ENCODE measurements at places on chromosomes 11 and 22. TPM values are rescaled to one million over a fixed set of nuclear protein-coding genes. Genes with fewer than 3 reads are reported as not detected.

- no peak for DNase-seq
Measured at GRCh38 chr22:38523029-38523428, 16.9 kb upstream of the DDX17 start.

DNA sequence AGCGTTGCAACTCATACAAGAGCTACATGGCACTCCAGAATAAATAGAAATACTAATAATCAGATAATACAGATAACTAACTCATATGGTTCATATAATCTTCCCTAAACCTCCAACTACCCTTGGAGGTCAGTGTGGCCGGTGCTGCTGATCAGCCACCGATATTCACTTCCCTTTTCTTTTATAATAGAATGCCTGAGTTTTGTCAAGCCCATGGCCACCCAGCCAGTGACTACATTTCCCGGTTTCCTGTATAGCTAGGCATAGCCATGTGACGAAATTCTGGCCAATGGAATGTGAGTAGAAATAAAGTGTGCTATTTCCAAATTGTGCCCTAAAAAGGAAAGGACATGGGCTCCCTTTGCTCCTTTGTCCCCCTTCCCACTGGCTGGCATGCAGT lies 5.9 kb upstream of the CAT start:
- DNase-seq = no peak

Gene IGF2
- total RNA-seq = 0.77 TPM

Gene PRSS23
- total RNA-seq = not detected

DNA sequence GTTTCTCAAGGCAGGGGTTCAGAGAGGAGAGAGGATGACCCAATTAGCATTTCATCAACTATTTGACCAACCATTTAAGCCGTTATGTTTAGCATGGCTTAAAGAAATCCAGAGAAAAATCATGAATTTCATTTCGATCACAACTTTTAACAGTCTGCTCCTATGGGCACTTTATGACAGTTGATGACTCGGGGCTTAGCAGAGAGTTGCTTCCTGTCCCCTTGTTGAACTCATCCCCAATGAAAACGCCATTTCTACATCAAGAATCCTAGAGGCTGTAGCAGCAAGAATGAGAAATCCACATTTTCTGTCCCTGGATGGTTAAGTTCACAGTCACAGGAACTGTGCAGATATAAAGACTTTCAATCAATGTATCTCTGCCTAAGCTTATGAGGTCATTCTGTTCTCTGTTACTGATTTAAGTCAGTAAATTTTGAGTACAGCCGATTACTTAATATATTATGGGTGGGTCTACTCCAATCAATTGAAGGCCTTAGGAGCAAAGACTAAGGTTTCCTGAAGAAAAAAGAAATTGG lies 81.1 kb downstream of the BDNF start:
- no peak for DNase-seq

Gene PVALB
- 7.4 TPM for total RNA-seq

Gene LINC01488
- total RNA-seq = not detected

DNA sequence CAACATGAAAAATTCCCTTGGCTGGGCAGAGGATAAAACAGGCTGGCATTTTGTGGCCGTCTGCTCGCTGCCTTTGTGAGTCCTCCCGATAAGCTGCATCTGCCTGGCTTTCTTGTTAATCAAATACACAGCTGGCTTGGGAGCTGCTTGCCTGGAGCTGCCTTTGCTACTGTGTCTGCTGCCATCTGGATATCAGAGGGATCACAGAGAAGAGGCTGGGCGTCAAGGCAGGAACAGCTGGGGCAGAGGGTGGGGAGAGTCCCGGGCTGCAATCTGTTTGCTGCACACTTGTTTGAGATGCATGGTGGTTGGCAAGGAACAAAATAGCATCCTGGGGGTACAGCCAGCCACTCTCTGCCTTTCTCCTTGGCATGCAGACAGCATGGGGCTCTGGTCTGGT lies 36.0 kb downstream of the COMMD9 start:
- no peak for DNase-seq

DNA sequence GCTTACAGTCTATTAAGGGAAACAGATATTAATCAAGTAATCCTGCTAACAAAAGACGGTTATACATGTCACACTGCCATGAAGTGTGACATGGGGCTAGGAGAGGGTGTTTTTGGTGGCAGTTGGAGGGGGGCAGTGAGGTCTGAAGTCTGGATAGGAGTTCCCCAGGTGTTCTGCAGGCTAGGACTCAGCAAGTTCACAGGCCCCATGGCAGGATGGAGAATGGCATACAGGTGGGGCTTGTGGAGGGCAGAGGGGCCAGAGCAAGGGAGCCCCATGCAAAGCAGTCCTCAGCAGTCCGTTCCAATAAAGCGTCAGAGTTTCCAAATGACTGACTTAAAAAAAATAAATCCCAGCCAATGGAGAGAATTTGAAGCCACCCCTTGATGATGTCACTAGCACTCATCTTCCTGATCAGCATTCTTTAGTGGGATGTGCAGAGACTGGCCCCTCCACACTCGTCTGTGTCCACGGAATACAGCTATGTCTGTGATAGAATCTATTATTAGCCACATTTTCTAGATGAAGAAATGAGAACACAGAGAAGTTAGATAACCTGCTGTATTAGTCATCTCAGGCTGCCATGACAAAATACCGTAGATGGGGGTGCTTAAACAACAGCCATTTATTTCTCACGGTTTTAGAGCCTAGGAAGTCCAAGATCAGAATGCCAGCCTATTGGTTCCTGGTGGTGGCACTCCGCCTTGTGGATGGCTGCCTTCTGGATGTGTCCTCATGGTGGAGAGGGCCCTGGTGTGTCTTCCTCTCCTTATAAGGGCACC lies 32.6 kb downstream of the PRDM11 start:
- DNase-seq = no peak

DNA sequence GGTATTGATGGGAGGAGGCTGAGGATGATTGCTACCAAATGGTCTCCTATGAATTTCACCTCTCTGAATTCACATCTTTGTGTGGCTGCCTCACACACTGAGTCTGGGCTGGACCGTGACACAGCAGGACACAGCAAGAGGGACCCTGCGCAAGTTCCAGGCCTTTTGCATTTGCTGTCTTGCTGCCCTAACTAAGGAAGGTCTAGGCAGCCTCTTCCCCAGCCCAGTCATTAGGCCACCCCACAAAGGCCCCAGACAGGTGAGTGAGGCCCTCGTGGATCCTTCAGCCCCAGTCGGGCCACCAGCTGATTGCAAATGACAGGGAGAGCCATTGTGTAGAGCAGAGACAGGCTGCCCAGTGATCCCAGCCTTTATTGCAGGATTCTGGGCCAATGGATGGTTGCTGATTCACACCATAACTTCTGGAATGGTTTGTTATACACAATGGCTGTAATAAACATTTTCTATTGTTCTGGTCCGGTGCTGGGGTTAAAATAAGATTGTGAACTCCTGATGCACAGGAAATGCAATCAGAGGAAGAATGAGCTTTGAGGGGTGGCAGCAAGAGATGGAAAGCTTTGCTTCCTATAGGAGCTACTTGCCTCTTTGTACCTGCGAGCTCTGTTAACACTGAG lies 28.5 kb upstream of the CSNK2A3 start:
- DNase-seq = no peak

DNA sequence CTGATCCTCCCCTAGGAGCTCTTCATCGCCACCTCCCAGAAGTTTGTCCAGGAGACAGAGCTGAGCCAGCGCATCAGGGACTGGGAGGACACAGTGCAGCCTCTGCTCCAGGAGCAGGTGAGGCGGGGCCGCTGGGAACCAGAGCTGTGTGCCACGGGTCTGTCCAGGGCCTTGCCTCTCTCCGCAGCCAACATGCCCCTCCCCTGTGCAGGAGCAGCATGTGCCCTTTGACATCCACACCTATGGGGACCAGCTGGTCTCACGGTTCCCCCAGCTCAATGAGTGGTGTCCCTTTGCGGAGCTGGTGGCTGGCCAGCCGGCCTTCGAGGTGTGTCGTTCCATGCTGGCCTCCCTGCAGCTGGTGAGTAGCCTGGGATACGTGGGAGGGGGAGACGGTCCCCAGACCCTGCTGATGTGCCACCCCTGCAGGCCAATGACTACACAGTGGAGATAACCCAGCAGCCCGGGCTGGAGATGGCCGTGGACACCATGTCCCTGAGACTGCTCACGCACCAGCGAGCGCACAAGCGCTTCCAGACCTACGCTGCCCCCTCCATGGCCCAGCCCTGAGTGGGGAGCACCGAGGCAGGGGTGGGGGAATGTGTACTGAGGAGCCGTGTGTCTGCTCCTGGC lies 2.5 kb downstream of the SCO2 start:
- DNase-seq = no peak

Gene APOL4
- not detected for total RNA-seq

- DNase-seq = no peak
Measured at GRCh38 chr11:65102142-65103095, 6.4 kb downstream of the VPS51 start.

Gene ALDH3B1
- total RNA-seq = 1.1 TPM

DNA sequence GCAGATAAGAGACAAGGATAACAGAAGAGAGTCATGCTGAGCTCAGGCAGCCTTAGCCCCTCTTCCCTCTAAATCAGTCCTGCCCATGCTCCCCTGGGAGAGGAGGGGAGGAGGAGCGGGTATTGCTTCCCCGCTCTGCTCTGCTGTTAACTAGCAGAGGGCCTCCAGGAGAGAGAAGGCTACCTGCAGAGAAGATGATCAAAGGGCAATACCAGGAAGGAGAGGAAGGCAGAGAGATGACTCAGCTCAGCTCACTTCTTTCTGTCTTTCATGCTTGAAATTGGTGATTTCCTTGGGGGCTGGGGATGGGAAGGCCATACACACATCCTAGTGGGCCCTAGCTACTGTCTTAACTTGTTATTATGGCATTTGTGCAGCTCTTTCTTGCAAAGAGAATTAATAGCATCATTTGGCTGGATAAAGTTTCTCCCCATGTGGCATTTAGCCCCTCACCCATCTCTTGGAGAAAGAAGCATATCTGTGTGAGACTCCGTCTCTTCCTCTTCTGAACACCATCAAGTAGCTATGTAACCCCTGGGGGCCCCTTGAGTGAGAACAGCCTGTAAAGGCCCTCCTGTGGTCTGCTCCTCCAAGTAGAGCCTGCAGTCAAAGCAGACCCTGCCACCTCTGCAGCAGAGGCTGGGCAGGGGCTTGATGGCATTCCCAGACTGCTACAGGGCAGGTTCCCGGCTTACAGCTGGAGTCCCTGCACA lies 33.4 kb upstream of the AMOTL1 start:
- DNase-seq = no peak

DNA sequence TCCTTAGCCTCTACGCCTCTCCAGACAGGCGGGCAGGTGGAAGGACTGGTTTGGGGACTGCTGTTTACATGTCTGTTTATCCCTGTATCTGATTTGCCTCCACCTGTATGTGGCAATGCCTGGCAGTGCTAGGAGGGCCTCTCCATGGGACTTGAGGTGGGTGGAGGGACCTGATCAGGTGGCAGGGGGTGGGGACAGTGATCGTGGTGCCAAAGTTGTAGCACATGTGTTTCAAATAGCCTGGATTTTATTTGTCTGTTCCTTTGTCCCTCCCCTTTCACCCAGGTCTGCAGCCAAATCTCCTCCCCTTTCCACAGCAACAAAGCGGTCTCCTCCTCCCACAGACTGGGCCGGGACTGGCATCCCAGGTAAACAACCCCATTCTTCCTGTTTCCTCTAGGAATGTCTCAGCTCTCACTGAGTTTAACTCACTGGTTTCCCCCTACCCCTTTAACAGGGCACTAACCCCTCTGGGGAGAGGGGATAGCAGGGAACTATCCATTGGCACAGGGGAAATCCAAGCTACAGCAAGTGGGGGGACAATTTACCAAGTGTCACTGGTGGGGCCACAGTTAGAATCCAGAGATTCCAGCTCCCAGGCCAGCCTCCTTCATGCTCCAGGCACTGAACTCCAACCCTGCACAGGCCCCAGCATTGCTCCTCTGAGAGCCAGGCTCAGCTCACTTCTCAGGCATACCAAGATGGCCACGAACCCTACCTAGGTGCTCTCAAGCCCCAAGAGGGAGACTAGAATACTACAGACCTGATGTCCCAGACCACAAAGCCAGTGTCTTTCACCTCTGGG lies 22.9 kb upstream of the TLCD5 start:
- no peak for DNase-seq

GRCh38 chr11:120013325-120014250 lies 124.3 kb downstream of the TRIM29 start:
- DNase-seq = no peak

Gene POTEH
- not detected for total RNA-seq

- no peak for DNase-seq
Measured at GRCh38 chr22:49019737-49020713, 807.6 kb downstream of the BRD1 start.

- no peak for DNase-seq
Measured at GRCh38 chr11:1760351-1761109, 3.2 kb downstream of the CTSD start.

DNA sequence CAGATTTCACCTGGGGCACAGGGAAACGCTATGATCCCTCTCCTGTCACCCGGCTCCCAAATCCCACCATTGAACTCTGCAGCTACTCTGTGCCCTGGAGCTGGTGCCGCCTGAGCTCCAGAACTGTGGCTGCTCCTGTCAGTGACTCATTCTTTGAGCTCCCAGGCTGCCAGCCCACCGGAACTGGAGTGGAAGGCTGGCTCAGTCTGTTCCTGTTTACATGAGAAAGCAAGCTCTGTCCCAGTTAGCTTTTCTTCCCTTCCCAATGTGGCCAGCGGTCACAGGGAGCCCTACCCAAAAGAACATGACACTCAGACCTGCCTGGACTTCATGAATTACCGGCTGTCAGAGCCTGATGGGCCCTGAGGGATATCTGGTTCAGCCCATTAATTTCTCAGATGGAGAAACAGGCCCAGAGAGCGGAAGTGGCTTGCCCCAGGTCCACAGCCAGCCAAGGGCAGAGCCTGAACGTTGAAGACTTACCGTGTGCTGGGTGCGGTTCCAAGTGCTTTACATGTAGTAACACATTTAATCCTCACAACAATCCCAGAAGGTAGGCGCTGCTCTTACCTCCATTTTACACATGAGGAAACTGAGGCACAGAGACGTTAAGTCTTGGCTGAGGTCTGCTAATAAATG lies 23.8 kb upstream of the IGSF22 start:
- DNase-seq = no peak

GRCh38 chr11:123977731-123978347 lies at the start of gene OR10S1:
Gene OR10S1, minus strand, starts transcription at chr11:123977781. Its CDS starts 117 bp downstream, at chr11:123977664.
- DNase-seq = no peak

DNA sequence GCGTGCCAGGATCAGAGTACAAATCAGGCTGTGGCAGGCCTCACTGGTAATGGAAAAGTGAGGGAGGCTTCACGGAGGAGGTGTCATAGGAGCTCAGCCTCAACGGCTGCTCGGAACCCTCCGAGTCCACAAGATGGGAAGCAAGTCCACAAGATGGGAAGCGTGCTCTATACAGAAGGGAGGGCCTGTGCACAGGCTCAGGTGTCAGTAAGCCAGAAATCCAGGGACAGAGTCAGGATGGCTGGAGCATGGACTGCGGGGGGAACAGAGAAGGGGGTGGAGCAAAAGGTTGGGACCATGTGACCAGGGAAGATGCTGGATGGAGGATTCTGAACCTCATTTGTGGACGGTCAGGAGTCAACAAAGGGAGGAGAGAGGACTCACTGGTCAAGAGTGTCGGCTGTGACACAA lies 3.4 kb upstream of the DPP3 start:
- no peak for DNase-seq

GRCh38 chr11:73958521-73959141 lies 7.8 kb downstream of the DNAJB13 start:
- no peak for DNase-seq

All from T-helper 17 cell (primary cell).